Fibroblast of pulmonary artery (primary cell): ENCODE measurements at places on chromosomes 5 and 9.

DNA sequence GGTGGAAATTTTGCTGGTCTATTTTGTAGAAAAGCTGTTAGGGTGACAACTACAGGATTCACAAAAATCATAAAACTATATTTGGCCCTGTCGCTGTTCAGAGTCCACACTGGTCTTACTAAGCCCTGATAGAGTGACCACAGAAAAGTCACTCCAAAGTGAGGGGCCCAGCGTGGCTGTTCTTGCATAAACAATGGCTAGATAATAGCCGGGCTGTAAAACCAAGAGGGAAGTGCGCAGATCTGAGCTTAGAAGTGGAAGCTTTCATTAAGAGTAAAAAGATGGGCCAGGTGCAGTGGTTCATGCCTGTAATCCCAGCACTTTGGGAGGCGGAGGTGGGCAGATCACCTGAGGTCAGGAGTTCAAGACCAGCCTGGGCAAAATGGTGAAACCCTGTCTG, 15.5 kb upstream of the CTSL start:
- DNase-seq = no peak

DNA sequence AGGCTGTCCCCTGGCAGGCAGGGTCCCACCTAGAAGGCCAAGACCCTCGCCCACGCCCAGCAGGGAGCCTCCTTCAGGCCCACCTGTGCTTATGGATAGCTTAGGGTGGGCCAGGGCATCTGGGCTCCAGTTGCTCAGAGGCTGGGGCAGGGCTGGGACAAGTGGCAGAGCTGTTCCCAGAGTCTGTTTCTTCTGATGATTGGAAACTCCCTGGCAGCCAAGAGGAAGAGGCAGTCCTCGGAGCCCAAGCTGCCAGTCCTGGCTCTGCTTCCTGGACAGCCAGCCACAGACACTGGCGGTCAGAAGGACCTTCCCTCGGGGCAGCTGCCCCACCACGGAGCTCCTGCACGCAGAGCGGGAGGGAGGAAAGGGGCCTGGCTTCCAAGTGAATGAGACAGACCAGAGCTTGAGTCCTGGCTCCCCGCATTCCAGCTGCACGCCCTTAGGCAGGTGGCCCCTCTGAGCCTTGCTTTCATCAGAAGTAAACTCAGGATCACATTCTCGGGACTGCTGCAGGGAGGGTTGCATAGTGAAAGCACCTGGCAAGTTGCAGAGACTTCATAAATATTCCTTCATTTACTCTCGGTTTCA, 37.9 kb upstream of the GABRP start:
- no peak for DNase-seq

GRCh38 chr5:172774561-172775315, 3.7 kb upstream of the DUSP1 start:
- no peak for DNase-seq

DNA sequence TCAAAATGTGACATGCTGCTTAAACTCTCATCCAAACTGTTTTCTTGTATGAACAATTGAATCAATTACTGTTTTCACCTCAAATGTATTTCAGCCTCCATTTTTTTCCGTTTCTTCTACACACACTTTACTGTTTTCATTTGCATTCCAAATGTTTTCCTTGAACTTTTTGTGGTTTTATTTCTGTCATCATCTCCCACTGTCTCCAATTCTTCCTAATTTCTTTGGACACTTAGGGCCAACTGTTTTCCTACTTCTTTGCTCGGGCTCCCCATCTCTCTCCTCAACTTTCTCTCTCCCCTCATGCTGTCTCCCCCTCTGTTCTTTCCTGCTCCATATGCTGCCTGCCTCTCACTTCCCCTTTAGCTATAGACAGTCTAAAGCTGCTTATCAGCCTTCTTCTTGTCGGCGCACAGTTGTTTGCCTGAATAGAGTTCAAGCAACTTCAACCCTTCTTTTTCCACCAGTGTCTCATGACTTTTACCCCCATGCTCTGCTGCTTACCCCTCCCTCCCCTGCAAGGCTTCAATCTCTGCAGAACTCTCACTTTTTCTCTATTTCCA, 443.4 kb downstream of the DTWD2 start:
- no peak for DNase-seq

DNA sequence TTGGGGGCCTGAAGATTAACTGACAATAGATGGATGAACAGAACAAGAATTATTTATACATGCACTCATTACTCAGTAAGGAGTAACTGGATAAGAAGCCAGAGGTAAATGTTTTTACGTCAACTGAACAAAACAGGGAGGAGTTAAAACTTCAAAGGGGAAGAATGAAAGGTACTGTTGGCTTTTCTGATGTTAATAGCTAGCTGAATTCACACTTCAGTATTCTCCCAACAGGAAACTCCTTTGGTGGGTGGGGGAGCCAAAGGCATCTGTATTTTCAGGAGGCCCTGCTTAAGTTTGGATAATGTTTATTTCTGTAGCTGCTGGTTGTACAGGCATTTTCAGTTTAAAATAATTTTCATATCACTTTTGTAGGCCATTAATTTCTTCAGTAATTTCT, 23.2 kb upstream of the RFK start:
- DNase-seq = no peak

GRCh38 chr5:138466900-138467710, 1.8 kb downstream of the EGR1 start:
- DNase-seq = peak; percentile 55

- DNase-seq = no peak
These were observed 786 bp downstream of the PCDHB5 start for GRCh38 chr5:141135718-141136266.

GRCh38 chr5:140855772-140856674, at the start of gene PCDHA10:
Gene PCDHA10 (plus strand): TSS chr5:140855897. CDS start chr5:140856049, 152 bp downstream.
- peak; percentile 15 for DNase-seq

DNA sequence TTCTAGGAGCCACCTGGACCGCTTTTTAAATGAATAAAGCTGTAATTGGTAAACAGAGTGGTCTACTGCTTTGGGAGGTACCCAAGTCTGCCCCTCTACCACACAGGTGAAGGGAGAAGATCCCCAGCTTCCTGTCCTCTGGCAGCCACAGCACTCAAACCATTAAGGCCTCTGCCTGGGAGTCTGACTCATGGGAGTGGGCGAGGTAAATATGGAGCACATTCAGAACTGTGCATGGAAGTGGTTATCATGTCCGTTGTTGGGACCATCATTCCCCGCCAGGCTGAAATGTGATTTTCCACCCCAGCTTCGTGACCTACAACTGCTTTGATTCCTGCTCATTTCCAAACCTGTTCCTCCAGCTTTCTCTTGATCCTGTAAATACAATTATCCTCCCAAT, 59.5 kb upstream of the ALDH1B1 start:
- no peak for DNase-seq

GRCh38 chr9:129456549-129457324, 164.2 kb downstream of the C9orf50 start:
- DNase-seq = no peak

DNA sequence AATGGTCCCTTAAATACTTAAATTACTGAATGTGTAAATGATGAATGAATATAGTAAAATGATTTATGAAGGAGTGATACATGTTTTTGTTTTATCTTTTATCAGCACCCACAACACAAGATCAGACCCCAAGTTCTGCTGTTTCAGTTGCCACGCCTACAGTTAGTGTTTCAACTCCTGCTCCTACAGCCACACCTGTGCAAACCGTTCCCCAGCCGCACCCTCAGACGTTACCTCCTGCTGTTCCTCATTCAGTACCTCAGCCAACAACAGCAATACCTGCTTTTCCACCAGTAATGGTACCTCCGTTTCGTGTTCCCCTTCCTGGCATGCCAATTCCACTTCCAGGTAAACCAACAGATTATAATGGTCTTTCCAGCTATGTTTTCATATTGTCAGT, 16.3 kb downstream of the TCERG1 start:
- DNase-seq = no peak

DNA sequence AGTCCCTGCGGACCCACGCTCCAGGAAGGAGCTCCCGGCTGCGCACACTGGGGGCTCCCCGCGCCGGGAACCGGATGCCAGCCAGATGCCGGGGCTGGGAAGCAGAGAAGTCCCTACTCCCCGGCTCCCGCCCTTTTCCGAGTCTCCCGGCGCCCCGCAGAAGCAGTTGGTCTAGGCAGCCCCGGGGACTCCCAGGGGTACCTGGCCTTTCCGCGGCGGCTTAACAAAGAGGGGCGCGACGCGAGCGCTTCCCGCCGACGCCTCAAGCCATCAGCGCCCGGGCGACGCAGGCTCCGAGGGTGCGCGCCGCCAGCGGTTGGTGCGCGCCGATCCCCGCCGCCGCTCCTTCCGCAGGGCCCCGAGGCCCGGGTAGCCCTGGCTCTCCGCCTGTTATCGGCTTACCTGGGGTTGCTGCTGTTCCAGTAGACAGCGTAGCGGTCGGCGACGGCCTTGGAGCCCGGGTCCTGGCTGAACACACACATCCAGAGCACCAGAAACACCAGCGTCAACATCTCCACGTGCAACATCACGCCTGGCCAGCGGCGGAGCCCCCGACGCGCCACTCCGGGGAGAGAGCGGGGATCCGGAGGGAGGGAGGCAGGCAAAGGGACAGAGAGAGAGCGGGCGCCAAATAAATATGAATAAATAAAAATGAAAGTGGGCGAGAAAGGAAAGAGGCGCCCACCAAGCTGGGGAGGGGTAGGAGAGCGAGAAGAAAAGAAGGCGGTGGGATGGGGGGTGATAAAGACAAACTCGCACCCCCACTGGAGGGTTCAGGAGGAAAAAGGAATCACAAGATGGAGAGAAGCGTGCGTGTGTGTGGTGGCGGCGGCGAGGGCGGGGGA, 428 bp downstream of the EFNA5 start:
- peak; percentile 34 for DNase-seq
